SJCRH30 (cell line): ENCODE measurements at places on chromosomes 11 and 22.

GRCh38 chr11:64996710-64997380, at the start of gene BATF2:
Gene BATF2 (minus strand): TSS chr11:64996971. CDS start chr11:64996914, 57 bp downstream.
- H3K36me3 ChIP-seq: no peaks in the 10 kb centered on the region
- peak; percentile 93 for DNase-seq
- H3K4me1 ChIP-seq: peaks cover 13% of the 10 kb centered on the region; the same call in 1 of the 2 replicates
- H3K27me3 ChIP-seq: no peaks in the 10 kb centered on the region

GRCh38 chr11:43819926-43820325, 60.7 kb upstream of the ALKBH3 start:
- no peak overlapping the region for H3K27ac ChIP-seq
- peaks cover 22% of the 10 kb centered on the region for H3K36me3 ChIP-seq
- H3K4me3 ChIP-seq: no peak overlapping the region
- no peaks in the 10 kb centered on the region for H3K4me1 ChIP-seq
- no peak for DNase-seq
- H3K27me3 ChIP-seq: no peaks in the 10 kb centered on the region

GRCh38 chr11:113168354-113169342, 145.7 kb upstream of the TTC12 start:
- DNase-seq: no peak
- H3K4me3 ChIP-seq: no peak overlapping the region
- no peak overlapping the region for H3K27ac ChIP-seq

DNA sequence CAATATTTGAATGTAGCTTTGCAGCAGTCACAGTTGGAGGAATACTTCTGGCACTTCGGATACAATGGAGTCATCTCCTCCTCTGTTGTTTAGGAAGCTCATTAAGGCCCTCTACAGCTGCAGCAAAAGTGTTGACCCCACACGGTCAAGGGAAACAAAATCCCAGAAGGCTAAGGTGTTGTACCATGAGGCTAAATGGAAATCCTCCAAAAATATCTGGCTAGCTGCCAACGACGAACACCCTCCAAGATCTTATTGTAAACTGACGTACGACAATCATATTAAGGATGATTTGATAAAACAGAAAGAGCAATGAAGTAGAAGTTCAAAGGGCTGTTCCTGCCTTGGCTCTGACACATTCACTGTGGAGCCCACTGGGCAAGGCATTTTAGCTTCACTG, 4.0 kb downstream of the POGLUT3 start:
- no peaks in the 10 kb centered on the region for H3K4me1 ChIP-seq
- no peak overlapping the region for H3K4me3 ChIP-seq
- no peak overlapping the region for H3K27ac ChIP-seq
- no peak for DNase-seq
- H3K36me3 ChIP-seq: no peaks in the 10 kb centered on the region

DNA sequence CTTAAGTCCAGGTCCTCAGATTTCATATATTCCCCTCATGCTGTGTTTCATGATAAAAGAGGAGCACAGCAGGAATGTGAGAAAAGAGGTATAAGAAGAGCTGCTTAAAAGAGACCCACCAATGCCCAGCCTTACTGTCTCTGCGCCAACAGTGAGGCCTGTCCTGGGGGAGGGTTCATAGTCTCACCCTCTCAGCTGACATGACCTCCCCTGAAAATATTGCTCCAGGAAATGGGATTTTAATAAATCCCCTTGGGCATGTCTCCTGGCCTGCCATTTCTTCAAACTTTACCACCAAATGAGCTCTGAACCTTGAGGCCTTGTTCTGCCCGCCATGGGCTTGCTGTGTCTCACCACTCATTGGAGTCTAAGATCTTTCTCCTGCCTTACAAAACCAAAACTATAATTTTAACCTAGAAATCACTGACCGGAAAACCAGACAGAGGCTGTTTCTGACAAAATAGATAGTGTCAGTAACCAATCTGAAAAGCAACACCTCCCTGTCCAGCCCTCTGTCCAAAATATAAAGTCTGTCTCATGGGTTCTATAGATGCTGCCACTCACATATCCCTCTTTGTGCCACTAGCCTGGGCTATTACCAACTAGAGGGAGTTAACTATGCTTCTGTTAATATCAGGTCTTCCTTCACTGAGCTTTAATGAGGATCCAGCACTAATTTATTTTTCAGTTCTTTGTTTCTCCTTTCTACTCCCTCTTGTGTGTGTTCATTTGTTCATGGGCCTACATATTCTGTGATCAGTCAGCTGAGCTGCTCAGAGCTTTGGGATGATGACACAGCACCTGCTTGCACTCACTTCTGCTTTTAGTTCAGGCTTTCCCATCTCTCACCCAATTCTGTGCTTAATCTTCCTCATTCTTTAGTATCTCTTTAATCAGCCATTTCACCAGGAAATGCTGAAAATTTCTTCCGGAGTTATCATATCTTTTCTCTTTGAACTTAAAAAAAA, at the start of gene OR2AG2:
Gene OR2AG2 (minus strand): TSS at position 51 of the 968 bp plus-strand sequence. CDS start 3,019 bp downstream, outside the sequence.
- H3K4me1 ChIP-seq: no peaks in the 10 kb centered on the region
- no peak within 1 kb of the TSS for H3K4me3 ChIP-seq
- no peaks in the 10 kb centered on the region for H3K27me3 ChIP-seq
- no peak within 1 kb of the TSS for H3K27ac ChIP-seq
- DNase-seq: no peak
